ENCODE measurements at places on chromosomes 12 and 14.

DNA sequence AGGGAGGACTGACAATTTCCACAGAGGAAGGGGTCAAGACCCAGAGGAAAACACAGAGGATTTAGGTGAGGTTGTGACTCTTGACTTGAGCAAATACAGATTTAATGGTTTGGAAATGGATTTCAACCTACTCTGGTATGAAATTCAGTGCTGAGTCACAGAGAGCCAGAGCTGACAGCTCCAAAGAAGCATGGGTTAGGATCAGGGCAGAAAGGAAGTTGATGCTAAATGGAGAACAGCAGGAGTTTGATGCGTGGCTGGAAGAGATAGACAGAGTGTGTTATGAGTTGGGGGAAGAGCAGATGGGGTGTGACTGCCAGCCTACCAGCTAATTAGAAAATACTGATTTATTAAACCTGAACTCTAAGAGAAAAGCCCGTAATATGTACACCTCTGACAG, 272.6 kb downstream of the FOXG1 start:
- DNase-seq = no peak

DNA sequence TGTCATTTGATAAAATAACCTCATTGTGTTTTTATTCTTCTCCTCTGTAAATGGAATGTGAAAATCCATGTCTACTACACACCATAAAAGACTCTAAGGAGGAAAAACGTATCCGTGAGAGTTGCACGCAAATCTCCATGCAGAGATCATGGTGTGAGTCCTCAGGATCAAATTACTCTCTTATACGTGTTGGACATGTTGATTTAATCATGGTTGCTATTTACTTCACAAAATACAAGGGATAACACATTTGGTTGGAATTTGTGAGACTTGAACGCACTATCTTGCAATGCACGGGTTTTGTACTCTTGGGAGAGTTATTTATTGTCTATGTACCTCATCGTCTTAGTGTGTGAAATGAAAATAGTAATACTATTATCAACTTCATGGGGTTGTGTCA, 128.0 kb upstream of the RASSF8 start:
- no peak for DNase-seq

DNA sequence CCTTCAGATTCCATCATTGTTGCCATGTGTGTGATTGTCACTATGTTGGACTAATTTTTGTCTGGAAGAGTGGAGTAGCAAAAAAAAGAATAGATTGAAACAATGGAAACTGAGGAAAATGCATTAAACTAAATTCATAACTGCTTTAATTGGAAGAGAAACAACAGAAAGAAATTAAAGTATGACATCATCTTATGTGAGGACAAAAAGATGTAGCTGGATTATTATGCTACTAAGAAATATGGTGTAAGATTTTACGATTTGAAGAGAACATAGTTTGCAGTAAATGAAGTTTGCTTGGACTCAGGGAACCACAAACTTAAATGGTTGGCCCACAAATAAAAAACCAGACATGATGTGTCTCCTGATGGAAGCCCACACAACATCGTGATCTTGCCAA, 76.8 kb downstream of the PRKCH start:
- no peak for DNase-seq

DNA sequence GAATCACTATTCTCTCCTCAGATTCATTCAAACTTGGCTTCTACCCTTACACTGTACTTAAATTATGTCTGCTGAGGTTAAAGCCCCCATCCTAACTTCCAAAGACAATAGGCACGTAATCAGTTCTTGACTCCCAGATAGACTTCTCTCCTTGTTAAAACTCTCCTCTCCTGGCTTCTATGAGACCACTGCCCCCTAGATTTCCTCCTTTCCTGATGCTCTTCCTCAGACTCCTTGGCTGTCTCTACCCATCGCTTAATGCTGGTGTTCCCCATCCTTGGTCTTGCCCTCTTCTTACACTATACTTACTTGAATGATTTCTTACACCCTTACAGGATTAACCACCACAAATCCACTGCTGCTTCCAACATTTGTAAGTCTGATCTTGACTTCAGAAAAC, 32.8 kb downstream of the TC2N start:
- DNase-seq = no peak

GRCh38 chr12:101706403-101706802, 9.0 kb downstream of the CHPT1 start:
- no peak for DNase-seq

DNA sequence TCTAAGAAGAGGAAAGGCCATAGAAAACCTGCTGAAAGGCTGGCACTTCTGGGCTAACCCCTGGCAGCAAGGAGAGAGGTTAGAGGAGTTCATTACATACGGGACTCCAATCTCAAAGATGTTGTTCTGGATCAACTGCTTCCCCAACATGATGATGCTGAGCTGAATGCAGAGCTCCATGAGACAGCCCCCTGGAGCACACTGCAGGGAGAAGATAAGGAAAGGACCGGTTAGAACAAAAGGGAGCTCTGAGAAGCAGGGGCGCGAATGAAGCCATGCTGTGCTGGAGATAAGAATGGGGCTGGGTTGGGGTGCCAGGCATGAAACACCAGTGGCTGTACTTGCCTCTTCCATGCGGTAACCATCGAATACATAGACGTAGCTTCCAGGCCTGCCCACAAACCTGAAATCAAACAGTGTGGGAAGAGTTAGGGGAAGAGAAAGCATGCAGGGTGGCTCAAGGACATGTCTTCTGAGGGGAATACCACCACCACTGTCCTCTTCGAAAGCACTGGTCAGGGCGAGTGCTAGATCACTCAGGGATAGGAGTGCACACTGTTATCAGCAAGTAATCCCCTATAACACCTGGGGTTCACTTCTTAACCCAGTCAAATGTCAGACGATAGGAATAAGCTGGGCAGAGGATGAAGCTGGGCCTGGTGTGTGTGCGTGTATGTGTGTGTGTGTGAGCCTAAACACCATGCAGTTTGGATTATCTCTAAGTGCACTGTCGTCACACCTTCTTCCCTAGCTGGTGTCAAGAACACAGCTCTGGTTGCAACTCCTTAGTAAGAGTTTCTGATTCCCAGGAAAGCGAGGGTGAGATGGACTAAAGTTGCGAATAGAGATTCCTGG, 180.9 kb downstream of the NTF3 start:
- DNase-seq = no peak

- no peak for DNase-seq
Measured at GRCh38 chr14:78567343-78567742, 397.2 kb downstream of the NRXN3 start.

DNA sequence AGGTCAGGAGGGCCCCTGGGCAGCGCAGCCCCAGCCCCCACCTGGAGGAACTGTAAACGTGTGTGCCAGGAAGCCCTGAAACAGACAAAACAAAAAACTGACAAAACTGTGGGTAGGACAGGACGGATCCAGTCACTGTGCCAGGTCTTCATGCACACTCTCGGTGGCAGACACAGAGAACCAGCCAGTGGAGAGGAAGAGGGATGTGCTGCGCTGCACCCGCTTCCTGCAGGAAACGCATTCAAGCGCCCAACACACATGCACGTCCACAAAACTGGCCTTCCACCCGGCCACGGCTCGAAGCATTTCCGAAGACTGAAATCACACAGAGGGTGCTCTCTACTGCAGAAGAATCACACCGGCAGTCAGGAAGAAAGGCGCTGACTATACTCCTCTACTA, 16.9 kb downstream of the BRF1 start:
- no peak for DNase-seq

DNA sequence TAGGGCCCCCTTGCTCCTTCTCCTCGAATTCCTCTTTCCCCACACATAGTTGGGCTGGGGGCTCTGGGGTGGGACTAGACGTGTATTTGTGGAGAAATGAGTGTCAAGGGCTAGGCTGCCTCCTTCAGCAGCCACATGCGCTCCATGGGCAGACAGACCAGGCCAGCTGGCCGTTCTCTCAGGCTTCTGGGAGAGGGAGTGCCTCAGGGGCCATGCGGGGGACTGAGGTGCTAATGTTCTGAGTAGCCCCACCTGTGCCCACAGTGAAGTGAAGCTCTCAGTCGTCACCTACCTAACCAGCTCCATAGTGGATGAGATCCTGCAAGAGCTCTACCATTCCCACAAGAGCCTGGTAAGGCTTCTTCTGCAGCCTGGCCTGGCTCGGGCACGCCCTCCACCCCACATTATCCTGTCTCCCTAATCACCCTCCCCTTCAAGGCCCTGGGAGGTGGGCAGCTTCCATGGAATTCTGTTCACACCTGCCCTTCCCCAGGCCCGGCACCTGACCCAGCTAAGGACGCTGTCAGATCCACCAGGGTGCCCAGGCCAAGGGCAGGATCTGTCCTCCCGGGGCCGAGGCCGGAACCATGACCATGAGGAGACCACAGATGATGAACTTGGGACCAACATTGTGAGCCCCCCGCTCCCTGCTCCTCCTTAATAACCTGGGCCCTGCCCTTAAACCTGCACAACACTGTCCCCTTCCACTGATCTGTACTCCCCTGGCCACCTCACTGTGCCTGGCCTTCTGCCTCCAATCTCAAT, 9.0 kb upstream of the CPNE6 start:
- no peak for DNase-seq

Measured in activated gamma-delta T cell treated with anti-CD3 and anti-CD28 coated beads, Interleukin-2, amount 50 U/mL, for 16 hours (primary cell).